ENCODE measurements at places on chromosomes 13 and 19.

DNA sequence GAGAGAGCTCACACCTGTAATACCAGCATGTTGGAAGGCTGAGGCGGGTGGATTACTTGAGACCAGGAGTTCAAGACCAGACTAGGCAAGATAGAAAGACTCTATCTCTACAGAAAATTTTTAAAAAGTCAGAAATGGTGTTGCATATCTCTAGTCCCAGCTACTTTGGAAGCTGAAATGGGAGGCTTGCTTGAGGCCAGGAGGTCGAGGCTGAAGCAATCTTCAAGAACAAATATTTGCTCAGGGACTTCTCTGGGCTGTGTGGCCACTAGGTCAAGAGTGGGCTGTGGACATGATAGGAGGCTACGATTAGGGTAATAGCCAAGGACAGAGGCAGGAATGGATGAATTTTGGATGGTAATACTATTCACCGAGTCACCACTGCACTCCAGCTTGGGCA lies 135.8 kb upstream of the PEG3 start:
- DNase-seq = no peak

GRCh38 chr13:75432811-75433244 lies 49.1 kb downstream of the TBC1D4 start:
- DNase-seq = no peak

GRCh38 chr13:24181991-24182702 lies 21.6 kb downstream of the SPATA13 start:
- no peak for DNase-seq

DNA sequence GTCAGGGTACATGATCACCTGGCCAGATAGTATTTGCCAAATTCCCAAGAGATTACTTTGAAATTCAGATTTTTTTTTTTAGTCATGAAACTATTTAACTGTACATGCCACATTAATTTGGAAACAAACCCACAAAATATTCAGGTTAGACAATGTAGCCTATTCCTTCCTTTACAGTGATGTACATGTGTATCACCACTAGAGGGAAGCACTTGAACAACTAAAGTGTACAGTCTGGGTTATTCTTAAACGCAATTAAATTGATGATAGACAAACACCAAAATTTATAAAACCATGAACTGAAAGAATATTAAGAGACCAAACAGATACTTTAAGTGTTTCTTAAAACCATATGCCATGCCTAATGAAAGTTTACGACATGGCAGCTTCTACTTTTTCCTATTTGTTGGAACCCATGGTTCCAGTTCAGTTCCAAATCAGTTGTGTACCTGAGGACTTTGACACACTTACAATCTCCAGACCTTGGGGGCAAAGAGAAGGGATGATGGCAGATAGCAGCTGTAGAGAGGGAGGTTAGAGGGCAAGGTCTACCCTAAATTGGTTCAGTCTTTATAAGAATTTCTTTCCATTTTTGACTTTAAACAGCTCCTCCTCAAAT lies 52.8 kb downstream of the TNFSF13B start:
- DNase-seq = no peak

GRCh38 chr13:74662905-74663304 lies 528.7 kb upstream of the KLF12 start:
- no peak for DNase-seq

- no peak for DNase-seq
These were observed 14.1 kb upstream of the PCDH8 start for GRCh38 chr13:52862358-52863206.

GRCh38 chr19:38711726-38712153 lies 32.5 kb downstream of the CAPN12 start:
- no peak for DNase-seq

- peak; percentile 99 for DNase-seq
These were observed 10.7 kb upstream of the MKNK2 start for GRCh38 chr19:2061495-2062388.

DNA sequence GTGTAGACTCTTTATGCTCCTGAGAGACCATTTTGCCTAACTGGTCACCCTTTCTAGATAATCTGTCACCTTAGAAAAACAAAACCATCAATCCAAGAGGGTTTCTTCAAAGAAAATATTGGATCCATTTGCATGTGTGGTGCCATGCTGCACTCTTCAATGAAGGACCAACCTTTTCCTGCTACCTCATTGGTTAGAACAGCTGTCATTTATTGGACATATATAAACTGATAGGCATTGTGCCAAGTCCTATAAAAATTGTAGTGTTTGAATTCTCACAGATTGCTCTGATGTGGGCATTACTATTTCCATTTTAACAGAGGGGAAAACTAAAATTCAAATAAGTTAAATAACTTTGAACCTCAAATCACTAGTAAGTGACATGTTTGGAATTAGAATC lies 333.2 kb downstream of the MYO16 start:
- no peak for DNase-seq

DNA sequence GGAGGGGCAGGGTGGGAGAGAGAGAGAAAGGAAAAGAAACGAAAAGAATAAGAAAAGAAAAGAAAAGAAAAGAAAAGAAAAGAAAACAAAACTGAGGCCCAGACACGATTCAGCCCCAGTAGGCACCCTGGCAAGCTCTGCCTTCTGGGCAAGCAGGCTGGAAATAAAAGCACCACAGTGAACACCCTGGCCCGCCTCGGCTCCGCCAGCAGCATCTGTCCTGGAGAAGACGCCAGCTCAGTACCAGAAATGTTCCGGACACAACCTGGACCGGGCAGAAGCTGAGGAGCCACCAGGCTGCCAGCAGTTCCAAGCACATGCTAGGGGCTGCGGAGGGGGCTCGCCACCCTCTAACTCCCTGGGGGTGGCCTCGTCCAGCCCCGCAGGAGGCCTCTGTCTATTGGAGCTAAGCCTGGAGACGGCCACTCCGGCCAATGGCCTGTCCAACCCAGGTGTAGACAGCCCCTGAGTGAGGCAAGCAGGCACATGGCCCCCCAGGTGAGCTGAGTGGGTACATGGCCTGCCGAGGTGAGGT lies 11.4 kb upstream of the CPAMD8 start:
- no peak for DNase-seq

DNA sequence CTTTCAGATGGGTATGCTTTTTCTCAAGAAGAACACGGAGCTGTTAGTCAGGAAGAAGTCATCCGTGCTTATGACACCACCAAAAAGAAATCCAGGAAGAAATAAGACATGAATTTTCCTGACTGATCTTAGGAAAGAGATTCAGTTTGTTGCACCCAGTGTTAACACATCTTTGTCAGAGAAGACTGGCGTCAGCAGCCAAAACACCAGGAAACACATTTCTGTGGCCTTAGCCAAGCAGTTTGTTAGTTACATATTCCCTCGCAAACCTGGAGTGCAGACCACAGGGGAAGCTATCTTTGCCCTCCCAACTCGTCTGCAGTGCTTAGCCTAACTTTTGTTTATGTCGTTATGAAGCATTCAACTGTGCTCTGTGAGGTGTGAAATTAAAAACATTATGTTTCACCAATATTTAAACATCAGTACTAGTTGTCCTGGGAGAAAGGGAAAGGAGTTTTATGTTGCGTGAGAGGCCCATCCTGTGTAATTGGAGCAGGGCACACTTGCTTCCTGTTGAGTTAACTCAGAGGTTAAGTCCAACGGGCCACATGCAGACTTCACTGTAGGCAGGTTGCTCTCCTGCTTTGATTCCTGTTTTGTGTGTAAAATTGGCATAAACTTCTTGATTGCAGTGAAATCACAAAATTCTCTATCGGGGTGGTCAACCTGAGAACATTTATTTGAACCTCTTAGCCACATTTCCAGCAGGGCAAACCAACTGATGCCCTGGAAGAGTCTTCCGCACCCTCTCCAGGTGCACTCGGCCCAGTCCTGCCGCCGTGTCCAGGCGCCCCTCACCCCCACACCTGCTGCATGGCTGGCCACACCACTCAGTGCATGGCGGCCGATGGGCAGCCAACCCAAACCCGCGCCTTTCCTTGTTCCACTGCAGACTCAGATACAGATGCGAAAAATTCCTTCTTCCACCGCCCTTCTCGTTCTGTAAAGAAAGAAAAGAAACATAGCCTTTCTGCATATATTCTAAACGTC lies 31.6 kb downstream of the SHISA2 start:
- no peak for DNase-seq

GRCh38 chr13:52374389-52374788 lies 31.6 kb downstream of the THSD1 start:
- DNase-seq = no peak

- DNase-seq = no peak
These were observed 12.0 kb downstream of the CYP4F3 start for GRCh38 chr19:15652559-15653278.

GRCh38 chr19:29105629-29106292 lies 107.2 kb downstream of the UQCRFS1 start:
- no peak for DNase-seq

GRCh38 chr19:57664269-57665127 lies 4.2 kb upstream of the ZSCAN4 start:
- DNase-seq = peak; percentile 65

DNA sequence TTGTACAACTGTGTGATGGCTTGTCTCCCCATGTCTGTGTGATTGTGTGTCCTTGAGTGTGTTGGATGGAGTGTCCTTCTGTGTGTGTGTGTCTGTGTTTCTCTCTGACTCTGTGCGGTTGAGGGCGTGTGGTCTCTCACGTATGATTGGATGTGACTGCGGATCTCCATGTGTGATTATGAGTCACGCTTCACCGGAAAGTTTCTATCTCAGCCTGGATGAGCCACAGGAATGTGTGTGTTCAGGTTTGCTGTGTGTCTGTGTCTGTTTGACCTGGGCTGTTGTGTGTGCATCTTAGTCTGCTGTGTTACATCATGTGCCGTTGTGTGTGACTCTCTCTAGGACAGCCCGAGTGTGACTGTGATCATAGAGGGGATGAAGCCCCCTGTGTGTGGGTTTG lies 15.5 kb upstream of the ZNF835 start:
- no peak for DNase-seq

DNA sequence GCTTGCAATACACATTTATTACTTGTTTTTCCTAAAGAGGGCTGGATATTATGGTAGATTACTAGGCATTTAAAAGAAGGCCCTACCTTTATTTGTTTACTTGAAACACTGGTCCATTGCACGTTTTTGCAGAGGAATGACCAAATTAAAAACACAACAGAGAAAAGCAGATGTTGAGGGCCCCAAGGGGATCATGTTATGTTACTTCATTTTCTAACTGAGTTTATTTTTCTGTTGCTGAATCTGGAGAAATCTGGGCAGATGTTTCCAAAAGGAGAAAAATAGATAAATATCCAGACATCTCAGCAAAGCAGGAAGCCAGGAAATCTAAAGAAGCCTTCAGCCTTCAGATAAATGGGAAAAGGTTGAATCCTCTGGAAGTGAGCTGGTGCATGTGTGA lies 353.0 kb downstream of the NDFIP2 start:
- DNase-seq = no peak

DNA sequence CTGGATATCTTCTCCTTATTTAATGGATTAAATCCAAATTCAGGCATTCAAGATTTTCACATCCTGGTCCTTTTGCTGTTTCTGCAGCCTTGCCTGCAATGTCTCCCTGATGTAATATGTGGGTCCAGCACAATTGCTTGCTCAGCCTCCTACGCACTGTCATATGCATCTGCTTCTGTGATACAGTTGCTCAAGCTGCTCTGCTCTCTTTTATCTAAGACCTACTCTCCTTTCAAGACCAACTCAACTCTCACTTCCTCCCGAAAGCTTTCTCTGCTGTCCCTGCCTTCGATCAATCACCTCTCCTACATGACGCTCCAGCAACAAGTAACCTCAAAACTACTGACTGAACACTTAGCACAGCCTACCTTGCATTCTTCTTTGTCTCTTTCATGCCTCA lies 138.2 kb downstream of the DCLK1 start:
- no peak for DNase-seq

DNA sequence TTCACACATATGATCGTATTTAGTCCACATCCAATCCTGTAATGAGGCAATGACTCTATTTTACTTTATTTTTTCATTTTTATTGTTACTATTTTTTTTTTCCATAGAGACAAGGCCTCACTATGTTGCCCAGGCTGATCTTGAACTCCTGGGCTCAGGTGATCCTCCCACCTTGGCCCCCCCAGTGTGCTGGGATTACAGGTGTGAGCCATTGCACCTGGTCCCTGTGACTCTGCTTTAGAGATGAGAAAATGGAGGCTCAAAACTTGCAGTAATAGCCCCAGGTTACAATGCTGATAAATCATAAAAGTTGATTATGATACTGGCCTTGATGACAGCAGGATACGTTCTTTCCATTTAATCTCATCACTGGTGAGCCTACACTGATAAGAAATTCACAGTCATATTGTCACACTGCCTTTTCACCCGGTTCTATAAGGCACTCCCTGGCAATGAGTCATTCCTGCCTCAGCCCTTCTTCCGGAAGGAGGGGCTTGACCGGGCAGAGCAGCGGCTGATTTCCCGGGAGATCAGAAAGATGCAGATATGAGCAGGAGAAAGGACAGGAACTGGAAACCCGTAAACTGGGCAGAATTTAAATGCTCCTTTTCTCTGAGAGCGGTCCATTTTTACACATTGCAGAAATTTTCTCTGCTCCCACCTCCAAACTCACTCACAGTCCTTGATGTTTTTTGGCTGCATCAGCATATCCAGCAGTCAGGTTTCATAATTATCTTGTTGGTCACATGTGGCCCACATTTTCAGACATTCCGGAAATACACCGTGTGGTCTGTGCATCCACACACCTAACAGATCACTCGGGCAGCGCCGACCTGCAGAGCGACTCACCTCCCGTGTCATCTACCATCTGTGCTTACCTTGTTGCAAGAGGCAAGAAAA lies 616.4 kb downstream of the EFNB2 start:
- no peak for DNase-seq

GRCh38 chr13:92177966-92178365 lies 779.5 kb downstream of the GPC5 start:
- DNase-seq = no peak

DNA sequence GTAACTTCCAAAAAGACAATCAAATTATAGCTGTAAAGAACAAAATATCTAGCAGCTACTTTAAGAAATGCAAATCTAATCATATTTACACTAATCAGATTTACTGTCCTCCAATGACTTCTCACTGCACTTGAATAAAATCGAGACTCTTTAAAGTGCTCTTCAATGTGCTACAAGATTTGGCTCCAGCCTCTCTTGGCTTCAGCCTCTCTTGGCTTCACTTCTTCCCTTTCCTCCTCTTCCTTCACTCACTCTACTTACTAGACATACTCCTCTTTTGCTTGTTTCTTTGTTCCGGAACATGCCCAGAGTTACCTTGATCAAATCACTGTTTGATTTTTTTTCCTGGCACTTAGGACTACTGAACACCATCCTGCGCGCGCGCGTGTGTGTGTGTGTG lies 495.4 kb downstream of the LMO7 start:
- DNase-seq = no peak

- DNase-seq = no peak
These were observed 75.9 kb upstream of the SLC10A2 start for GRCh38 chr13:103142151-103142550.

- DNase-seq = peak; percentile 82
These were observed 3.1 kb downstream of the FGF9 start for GRCh38 chr13:21673789-21674489.
